Stimulated activated CD8-positive, alpha-beta memory T cell treated with anti-CD3 and anti-CD28 coated beads, Interleukin-7, amount 100 ng/mL, for 4 hours (primary cell): ENCODE measurements at places on chromosomes 16 and 17.
A peak's percentile ranks its signal among the peaks of the same experiment; 100 is the strongest.

DNA sequence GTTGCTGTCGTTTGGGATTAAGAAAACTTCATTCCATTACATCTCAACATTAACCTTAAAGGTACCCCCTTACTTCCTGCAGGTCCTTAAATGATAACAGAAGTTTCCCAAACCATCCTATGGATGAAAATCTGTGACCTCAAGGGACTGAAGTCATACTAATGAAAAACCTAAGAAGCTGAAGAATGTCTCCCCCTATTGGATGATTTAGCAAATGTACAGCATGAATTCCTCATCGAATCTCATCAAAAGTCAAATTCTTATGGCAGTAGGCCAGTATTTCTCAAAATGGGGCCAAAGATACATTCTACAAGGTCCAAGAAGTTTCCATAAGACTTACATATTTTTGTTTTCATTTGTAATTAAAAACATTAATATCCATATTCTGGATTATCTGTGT is 13.5 kb downstream of the SCO1 start:
- DNase-seq: no peak

GRCh38 chr16:29819506-29819905 is 756 bp upstream of the MVP start:
- DNase-seq: no peak

DNA sequence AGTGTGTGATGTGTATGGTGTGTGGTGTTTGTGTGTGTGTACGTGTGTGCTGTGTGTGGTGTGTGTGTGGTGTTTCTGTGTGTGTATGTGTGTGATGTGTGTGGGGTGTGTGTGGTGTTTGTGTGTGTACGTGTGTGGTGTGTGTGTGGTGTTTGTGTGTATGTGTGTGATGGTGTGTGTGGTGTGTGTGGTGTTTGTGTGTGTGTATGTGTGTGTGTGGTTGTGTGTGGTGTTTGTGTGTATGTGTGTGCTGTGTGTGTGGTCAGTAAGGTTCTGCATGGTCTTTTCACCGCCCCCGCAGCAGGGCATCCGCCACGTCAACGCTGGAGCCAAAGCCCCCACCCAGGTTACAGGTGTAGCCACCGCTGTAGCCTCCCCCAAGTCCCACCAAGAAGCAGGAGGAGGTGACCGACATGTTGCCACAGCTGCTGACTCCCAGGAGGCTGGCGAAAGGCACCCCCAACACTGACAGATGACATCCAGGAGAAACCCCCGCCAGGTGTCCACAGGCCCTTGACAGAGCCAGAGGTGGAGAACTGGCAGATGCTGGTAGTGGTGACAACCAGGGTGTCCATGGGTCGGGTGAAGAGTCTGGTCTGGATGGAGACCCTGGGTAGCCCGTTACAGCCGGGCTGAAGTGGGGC is 9.3 kb upstream of the KRT17 start:
- DNase-seq: no peak

- no peak for DNase-seq
Observed at GRCh38 chr17:67440277-67441051, 63.4 kb downstream of the PITPNC1 start.

- no peak for DNase-seq
Observed at GRCh38 chr17:49928837-49929475, 40.0 kb upstream of the DLX4 start.

- DNase-seq: no peak
Observed at GRCh38 chr16:83363521-83363920, 444.3 kb upstream of the HSBP1 start.

DNA sequence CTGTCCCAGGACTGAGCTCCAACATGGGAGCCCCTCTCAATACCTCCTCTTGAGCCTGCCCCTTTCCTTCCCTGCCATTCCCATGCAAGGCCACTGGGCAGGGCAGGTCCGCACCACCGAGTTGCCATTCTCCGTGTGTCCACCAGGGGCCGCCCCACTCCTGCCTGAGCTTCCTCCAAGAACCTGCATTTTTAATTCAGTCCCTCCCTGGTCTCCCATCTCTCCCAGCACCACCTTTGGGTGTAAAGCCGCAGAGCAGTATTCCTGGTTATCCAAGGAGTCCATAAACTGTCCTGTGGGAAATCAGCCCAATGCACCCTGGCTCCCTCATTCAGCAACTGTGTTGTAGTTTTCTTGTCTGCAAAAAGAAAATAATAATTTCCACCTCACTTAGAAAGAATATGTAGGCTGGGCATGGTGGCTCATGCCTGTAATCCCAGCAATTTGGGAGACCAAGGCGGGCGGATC is 15.9 kb upstream of the ANKRD40CL start:
- peak; percentile 43 for DNase-seq

GRCh38 chr17:8405499-8406016 is 7.9 kb upstream of the RNF222 start:
- no peak for DNase-seq

DNA sequence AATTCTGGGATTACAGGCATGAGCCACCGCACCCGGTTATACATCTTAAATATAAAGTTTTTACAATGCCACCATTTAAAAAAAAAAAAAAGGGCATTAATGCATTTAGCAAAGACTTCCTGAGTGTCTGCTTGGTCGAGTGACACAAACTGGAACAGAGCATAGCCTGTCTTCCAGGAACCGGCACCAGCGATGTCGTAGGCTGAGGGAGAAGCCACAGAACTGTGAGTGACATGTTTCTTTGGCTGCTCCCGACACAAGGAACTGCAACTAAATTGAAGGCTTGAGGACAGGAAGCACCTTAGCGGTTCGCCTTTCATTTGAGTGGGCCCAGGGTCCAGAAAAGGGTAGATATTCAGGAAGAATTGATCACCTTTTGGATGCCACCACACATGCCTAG is 717.8 kb downstream of the MAF start:
- no peak for DNase-seq

- DNase-seq: no peak
Observed at GRCh38 chr17:75077496-75078283, 10.1 kb upstream of the SLC16A5 start.

DNA sequence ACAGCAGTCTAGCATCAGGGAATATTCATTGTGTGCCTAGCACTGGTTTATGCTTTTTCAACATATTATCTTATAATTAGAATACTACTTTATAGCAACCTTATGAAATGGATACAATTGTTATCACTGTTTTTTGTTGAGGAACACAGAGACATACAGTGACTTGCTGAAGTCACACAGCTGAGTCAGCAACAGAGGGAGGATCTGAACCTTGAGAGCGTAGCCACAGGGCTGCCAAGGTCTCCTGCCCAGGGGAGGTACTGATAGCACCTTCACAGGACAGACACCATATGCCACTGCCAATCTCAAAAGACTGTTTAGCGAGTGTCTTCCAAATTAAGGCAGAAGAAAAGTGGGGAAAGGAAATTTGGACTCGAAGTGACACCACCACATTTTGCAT is 63.0 kb downstream of the GTF3C1 start:
- no peak for DNase-seq

DNA sequence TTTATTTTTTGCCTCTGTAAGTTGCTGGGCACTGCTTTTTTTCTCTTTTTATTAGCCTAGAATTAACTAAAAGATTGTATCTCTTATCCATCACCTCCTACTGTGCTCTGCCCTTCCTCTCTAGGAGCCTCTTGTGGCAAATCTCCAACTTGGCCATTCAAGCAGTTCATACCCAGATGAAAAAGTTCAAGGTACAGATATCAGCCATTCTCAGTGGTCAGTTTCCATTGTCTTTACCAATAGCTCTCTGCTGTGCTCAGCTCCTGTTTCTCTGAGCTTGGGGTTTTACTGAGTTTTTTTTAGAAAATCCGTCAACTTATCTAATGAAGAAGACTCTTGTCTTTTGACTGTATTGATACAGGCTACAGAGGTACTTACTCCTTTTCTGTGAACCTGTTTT is 15.6 kb downstream of the MOSMO start:
- no peak for DNase-seq

GRCh38 chr16:1057252-1057932 is 15.2 kb upstream of the SSTR5 start:
- peak; percentile 13 for DNase-seq

DNA sequence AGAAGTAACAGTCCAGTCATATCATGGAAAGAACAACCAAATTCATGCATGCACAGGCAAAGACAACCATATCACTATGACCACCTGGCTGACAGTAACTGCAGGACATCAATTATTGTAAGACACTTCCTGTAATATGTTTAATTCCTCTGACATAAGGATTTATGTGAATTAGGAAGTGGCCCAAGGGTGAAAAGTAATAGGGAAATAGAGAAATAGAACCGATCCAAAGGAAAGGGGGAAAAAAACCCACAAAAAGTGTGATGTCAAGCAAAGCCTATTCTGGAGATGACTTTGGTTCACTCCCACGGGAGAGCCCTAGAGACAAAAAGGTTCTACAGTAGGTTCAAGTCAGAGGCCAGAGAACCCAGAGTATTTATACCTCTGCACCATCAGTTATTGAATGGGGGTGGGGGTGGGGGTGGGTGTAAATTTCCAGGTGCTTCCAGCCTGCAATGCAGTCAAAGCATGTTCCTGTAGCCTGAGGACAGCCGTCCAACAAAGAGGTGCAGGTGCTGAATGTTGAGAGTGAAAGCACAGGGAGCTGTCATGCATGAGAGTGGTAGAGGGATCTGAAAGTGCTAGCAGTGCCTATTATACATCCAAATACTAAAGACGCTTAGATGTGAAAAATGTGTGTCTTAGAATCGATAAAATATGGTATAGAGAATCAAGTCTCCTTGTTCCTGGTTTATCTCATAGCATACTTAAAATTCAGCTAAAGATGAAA is 95.6 kb upstream of the HLF start:
- DNase-seq: no peak

- DNase-seq: no peak
Observed at GRCh38 chr16:77113835-77114234, 77.2 kb upstream of the MON1B start.

DNA sequence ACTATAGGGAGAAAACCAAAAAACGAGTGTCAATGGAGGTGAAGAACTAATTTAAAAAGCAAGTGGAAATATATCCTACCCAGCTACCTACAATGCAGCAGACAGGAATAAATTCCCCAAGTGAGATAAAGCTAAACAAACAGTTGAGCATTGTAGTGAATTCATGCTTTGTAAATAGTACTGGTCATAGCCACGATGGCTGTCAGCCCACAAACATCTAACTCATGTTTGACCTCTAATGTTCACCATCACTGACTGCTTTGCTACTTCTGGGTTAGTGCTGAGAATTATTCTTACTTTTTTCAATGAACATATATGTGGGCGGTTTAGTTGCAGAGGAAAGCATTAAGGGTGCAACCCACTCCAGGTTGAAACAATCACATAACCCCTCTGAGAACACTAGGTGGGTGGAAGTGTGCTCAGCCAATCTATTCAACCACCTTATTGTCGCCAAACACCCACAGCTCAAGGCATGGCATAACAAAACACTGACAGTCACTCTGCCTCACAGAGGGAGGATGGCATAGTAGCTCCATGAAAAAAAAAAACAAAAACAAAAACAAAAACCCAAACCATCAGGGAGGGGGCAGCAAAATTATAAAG is 264.1 kb downstream of the ZFHX3 start:
- no peak for DNase-seq

GRCh38 chr16:67893743-67894399 is 817 bp downstream of the PSKH1 start:
- no peak for DNase-seq

- DNase-seq: no peak
Observed at GRCh38 chr16:67415872-67416793, at the start of gene ZDHHC1. TSS of gene ZDHHC1 (minus strand) at chr16:67416477. CDS start at chr16:67407775, 8,702 bp downstream.

GRCh38 chr17:83002118-83002805 is 77.1 kb upstream of the METRNL start:
- no peak for DNase-seq

GRCh38 chr17:57605675-57606105 is 139.4 kb downstream of the CCDC182 start:
- no peak for DNase-seq

GRCh38 chr17:17186051-17186450 is 20.1 kb downstream of the PLD6 start:
- DNase-seq: no peak

DNA sequence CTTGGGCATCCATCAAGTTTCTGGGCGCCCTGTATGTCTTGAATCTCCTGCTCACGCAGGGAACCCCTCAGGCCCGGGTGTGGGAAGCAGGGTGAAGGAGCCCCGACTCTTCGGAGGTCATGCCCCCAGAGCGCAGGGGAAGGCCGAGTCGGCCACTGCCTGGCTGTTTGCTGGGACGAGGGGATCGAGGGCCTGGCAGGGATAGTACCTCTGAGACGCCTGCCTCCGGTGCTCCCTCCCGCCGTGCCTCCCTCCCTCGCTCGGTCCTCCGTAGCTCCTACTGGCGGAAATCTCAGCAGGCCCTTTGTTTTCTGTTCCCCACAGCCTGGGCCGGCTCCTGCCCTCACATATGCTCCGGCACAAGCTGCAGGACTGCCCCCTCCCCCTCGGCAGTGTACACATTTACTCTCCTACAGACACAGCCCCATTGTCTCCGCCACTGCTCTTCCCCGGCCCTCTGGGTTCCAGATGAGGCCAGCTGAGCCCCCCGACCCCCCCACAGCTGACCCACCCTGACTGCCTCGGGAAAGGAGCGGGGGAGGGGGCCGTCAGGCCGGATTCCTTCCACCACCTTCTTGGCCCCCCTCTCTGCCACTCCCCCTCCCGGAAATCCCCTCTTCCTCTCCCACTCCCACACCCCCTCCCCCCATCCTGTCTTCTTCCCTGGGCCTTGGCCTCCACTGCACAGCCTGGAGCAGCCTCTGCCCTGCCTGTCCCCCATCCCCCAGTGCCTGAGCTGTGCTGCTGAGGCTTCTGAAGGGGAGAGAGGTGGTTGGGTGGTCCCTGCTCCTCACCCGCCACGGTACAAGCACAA is 1.4 kb downstream of the TRAF4 start:
- no peak for DNase-seq

DNA sequence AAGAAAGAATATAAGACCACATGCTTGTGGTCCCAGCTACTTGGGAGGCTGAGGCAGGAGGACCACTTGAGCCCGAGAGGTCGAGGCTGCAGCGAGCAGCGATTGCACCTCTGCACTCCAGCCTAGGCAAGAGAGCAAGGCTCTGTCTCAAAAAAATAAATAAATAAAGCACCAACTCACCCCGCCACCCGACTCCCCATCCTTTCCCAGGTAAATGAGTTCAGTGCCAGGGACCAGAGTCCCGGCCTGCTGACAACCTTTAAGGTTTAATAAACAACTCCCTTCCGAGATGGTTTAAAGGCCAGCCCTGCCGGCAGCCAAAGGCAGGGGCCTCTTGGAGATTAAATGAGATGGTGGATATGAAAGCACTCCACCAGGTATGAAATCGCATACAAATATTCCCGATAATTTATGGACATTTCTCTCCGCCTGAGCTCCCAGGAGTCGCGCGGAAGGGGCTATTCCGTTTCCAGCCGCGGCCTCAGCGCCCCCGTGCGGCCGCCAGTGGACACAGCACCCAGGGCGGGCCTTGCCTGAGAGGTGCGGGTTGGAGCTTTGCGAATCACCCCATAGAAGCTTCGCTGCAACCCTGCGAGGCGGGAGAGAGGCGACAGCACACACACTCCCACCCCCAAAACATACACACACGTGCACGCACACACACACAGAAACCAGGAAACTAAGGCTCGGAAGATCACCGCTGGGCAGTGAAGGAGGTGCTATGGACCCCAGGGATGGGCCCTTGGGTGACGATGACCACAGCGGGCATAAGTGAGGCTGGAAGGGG is 4.0 kb upstream of the RPL38 start:
- peak; percentile 32 for DNase-seq
